ENCODE measurements at places on chromosomes 7 and 10. TPM values are rescaled to one million over a fixed set of nuclear protein-coding genes. Genes with fewer than 3 reads are reported as not detected.

SFTPA1 gene
- not detected for total RNA-seq

CALML5 gene
- not detected for total RNA-seq

CH25H gene
- total RNA-seq: 0.21 TPM

DNA sequence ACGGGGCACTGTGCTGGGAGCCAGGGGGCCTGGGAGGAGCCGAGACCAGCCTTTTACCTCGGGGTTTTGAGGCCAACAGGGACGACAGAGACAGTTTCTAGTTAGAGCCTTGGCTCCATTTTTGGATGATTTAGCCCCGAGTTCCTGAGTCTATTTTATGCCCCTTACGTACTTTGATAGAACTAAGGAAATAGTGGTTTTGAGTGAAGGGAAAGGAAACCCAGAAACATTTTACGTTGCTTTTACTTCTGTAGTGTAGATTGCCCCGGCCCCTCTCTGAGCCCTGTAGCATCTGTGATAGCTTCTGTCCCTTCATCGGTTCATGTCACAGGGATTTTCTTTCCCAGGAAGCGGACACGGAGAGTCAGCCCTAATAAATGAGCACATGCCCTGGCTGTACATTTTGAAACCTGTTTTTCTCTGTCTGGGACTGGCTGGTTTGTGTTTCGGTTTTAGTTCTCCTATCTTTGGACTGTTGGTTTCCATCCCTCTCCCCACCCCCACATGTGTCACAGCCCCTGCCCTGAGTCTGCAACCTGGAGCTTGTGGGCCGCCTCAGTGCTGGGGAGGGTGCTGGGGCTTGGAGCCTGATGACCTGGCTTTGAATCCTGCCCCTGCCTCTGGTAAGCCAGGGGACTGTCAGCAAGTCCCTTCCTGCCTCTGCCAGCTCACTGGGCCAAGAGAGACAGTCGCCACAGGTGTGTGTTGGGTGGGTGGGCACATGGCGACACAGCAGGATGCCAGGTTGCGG is 6.9 kb upstream of the ORAI2 start:
- peaks cover 56% of the 10 kb centered on the region for H3K4me1 ChIP-seq
- peak overlapping the region; percentile 100 for H3K27ac ChIP-seq
- no peaks in the 10 kb centered on the region for H3K27me3 ChIP-seq

DNA sequence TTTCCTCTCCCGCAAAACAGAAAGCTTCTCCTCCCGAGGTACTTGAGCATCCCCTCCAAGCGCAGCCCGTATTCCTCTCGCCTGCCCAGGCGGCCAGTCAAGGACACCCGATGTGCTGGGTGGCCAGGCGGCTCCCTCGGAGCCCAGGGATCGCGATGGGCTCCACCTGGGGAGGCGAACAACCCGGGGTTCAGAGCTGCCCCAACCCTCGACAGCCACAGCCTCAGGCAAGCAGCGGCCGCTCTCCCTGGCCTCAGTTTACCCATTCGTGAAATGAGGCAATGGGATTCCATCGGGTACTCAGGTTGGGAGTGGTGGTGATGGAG is 147.4 kb downstream of the CYP26A1 start:
- no peak overlapping the region for H3K4me3 ChIP-seq
- no peak overlapping the region for H3K27ac ChIP-seq
- DNase-seq: no peak
- no peaks in the 10 kb centered on the region for H3K27me3 ChIP-seq

DNA sequence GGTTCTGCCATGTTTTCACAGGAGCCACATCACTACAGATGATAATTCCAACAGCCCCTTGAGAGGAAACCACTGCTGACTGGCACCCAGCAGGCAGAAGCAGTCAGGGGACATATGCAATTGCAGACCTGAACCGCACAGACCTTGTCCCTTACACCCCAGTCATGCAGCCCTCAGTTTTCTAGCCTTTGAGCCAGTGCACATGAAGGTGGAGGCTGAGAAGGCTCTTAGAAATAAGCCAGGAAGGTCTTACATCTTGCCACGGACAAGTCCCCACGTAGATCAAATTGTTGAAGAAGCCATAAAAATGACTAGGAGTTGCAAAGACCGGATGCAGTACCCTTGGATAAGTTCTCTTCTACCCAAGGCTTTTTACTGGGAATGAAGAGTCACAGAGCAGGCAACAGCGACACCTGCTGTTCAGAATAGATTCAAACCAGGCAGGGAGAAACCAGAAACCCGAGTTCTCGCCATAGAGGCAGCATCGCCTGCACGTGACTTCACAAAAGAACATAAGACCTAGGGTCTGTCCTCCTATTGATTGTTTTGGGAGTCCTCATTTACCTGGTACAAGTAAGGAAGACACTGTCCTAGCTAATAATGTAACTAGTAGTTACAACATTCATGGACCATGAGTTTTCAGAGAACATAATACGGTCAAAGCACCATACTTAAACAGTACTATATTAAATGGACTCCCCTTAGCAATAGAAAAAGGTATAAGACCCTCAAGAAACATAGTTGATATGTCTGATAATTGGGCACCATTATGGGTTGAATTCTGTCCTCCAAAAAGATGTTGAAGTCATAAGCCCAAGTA is 11.1 kb downstream of the STEAP1B start:
- H3K27me3 ChIP-seq: peaks cover 18% of the 10 kb centered on the region
- H3K36me3 ChIP-seq: no peaks in the 10 kb centered on the region
- no peak overlapping the region for H3K27ac ChIP-seq
- no peaks in the 10 kb centered on the region for H3K4me1 ChIP-seq
- no peak overlapping the region for H3K4me3 ChIP-seq
- peak; percentile 43 for DNase-seq

DNA sequence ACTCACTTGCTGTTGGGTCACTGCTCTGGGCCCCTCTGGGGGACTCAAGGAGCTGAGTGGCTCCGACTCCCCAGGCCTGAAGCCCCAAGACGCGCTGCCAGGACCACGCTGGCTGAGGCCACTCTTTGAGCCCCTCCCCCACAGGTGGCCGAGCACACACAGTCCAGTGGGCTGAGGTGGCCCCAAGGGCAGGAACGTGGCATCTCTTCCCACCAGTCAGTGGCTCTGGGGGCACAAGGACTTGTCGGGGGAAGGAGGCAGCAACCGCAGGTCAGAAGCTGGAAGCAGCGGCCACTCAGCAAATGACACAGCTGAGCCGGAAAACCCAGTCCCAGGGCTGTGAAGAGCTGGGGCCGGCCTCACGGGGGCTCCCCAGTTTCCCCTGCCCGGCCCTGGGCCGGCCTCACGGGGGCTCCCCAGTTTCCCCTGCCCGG is 24.1 kb downstream of the GRIFIN start:
- H3K4me1 ChIP-seq: peaks cover 4% of the 10 kb centered on the region
- peak overlapping the region; percentile 32 for H3K4me3 ChIP-seq
- H3K27ac ChIP-seq: no peak overlapping the region
- H3K27me3 ChIP-seq: peaks cover 11% of the 10 kb centered on the region
- peak; percentile 29 for DNase-seq

GRCh38 chr10:32929634-32930033 is 28.4 kb downstream of the ITGB1 start:
- no peak overlapping the region for H3K27ac ChIP-seq
- H3K4me3 ChIP-seq: no peak overlapping the region
- H3K4me1 ChIP-seq: peaks cover 6% of the 10 kb centered on the region
- DNase-seq: no peak
- H3K27me3 ChIP-seq: no peaks in the 10 kb centered on the region
- peaks cover 28% of the 10 kb centered on the region for H3K36me3 ChIP-seq

DNA sequence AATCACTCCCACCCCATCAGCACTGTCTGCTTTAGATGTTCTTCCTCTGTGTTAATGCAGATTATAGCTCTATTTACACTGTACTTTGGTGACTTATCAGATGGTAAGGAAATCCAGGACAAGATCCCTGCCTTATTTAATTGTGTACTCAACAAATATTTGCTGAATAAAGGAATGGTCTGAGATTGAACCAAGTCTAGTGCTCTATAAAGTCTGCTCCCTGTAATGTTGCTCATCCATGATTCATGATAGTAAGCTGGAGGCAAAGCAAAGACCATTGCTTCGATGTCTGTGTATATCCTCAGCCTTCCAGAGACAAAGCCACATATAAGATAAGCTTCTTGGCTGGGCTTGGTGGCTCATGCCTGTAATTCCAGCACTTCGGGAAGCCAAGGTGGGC is 33.5 kb downstream of the PLCE1 start:
- H3K36me3 ChIP-seq: no peaks in the 10 kb centered on the region
- H3K4me3 ChIP-seq: no peak overlapping the region
- H3K27ac ChIP-seq: no peak overlapping the region
- H3K27me3 ChIP-seq: peaks cover 8% of the 10 kb centered on the region

DNA sequence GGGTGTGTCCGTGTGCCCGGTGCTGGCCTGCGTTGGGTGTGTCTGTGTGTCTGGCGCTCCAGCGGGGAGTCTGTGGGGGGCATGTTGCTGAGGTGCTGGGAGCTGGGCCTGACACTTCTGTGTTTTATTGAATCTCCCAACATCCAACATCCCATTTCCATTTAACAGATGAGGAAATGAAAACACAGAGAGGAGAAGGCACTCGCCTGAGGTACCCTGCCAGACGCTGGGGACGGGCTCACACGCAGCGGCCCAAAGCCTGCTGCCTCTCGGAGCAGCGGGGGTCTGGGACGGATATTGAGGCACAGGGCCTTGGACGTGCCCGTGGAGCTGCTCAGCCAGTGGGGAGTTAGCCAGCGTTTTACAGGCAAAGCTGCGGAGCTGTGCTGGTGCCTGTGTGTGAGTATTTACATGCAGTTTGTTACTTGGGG is 133.9 kb downstream of the DNAJB6 start:
- H3K27ac ChIP-seq: no peak overlapping the region
- H3K36me3 ChIP-seq: peaks cover 25% of the 10 kb centered on the region
- H3K27me3 ChIP-seq: no peaks in the 10 kb centered on the region
- peaks cover 18% of the 10 kb centered on the region for H3K4me1 ChIP-seq
- H3K4me3 ChIP-seq: no peak overlapping the region

Measured in activated naive CD8-positive, alpha-beta T cell treated with anti-CD3 and anti-CD28 coated beads for 36 hours (primary cell).